ENCODE measurements at places on chromosomes 5 and 9.

DNA sequence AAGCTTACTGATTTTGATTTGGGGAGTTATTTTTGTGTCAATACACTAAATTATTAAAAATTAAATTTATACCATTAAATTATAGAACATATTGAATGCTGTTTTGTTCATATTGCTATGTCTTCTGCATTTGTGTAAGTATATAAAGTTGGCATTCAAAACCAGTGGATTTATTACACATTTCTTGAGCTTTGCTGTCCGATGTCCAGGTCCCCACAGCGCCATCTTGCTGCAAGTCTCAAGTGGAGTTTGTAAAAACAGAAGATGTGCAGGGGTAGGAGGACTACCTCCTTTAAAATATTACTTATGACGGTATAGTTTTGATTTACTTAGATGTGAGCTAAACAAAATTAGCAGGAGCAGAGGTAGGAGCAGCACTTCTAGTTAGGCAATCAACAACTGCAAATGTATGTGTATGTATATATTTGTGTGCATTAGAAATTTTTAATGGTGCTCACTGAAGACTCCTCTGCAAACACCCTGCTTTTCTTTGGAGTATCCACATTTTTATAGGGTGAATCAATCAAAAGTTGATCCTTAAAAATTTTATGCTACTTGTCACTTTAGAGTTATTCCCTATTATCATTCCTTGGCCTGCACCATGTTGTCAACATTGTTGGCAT lies 37.4 kb downstream of the CPEB4 start:
- DNase-seq: peak; percentile 0

DNA sequence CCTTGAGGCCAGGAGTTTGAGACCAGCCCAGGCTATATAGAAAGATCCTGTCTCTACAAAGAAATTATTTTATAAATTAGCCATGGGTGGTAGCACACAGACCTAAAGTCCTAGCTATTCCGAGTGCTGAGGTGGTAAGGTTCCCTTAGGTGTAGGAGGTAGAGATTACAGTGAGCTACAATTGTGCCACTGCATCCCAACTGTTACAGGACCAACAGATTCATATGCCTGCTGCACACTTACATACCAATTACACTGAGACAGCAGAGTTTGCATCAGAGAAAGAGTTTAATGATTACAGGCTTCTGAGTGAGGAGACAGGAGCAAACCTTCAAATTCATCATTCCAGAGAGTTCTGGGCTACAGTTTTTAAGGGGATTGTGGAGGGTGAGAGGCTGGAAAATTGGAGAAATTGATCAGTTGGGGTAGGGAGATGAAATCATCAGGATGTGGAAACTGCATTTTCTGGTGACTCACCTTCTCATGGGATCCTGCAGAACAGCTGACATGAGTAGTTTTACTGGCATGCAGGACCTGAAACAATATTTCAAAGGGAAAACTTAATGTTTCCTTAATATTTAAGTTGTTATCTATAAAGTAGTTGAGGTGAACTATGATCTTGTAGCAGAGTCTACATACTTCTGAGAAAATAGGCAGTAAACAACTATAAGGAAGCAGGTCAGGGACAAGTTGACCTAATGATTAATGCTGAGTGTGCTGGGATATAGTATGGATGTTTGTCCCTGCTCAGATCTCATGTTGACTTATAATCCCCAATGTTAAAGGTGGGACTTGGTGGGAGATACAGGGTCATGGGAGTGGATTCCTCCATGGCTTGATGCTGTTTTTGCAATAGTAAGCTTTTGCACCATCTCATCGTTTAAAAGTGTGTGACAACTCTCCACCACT lies 54.7 kb downstream of the ANXA2R start:
- no peak for DNase-seq

- DNase-seq: peak; percentile 17
These were observed 18.3 kb upstream of the TERT start for GRCh38 chr5:1312993-1313833.

GRCh38 chr5:90873033-90873517 lies 314.5 kb downstream of the ADGRV1 start:
- DNase-seq: no peak

- DNase-seq: no peak
These were observed 810.3 kb downstream of the BRINP1 start for GRCh38 chr9:118558891-118559290.

DNA sequence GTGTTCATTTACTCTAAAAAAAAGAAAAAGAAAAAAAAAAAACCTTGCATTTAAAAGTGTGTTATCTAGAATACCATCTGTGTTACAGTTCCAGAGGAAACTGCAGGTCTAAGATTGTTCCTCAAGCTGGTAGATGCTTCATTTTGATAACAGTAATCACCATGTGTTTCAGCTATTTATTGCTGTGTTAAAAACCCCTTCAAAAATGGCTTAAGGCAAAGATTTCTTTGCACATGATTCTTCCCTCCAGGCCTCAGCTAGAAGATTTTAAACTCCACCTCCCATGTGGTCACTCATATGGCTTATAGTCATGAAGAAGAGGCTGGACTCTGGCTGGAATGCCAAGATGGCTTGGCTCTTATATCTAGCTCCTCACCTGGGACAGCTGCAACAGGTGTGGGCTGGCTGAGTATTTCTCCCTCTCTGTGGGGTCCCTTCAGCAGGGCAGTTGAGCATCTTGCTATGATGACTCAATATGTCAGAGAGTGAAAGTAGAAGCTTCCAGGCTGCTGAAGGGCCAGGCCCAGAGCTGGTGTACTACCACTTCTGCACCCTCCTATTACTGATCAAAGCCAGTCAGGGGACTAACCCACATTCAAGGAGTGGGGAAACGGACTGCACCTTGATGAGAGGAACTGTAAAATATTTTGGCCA lies 920.4 kb upstream of the DMAC1 start:
- no peak for DNase-seq

- DNase-seq: peak; percentile 75
These were observed 70.8 kb upstream of the UNC5A start for GRCh38 chr5:176739461-176740051.

GRCh38 chr9:98778711-98779530 lies 17.4 kb downstream of the ANKS6 start:
- DNase-seq: no peak
